Astrocyte (in vitro differentiated cells and primary cell): ENCODE measurements at places on chromosomes 7 and 10. TPM values are rescaled to one million over a fixed set of nuclear protein-coding genes. Genes with fewer than 3 reads are reported as not detected.

DNA sequence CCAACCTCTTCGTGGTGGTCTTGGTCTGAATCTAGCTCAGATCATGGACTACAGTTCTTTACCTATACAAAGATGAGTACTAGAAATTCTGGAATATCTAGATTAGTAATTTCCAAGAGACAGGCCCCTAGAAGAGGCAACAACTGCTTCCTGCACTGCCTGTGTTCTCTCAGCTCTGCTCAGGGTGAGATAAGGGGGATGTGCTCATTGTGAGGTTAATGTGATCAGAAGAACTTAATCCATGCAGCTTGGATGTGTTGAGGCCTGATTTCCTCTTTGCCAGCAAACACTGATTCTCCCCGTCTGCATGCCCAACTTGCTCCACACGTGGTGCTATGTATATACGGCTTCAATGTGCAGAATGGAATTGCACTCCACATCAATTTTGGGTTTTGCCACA, 268.0 kb downstream of the PHTF2 start:
- no peak for DNase-seq

GRCh38 chr7:103795787-103796186, 193.7 kb downstream of the RELN start:
- no peak for DNase-seq

GRCh38 chr7:121038717-121039509, 50.4 kb downstream of the CPED1 start:
- DNase-seq = no peak

- no peak for DNase-seq
Observed at GRCh38 chr7:157693521-157694375, 356.9 kb downstream of the DNAJB6 start.

The SEMA3E gene
- 3.7 and 4.6 TPM in 2 replicates for total RNA-seq

The AGR2 gene
- total RNA-seq = not detected in 2 replicates

- no peak for DNase-seq
Observed at GRCh38 chr7:150564006-150564405, 3.2 kb upstream of the GIMAP4 start.

DNA sequence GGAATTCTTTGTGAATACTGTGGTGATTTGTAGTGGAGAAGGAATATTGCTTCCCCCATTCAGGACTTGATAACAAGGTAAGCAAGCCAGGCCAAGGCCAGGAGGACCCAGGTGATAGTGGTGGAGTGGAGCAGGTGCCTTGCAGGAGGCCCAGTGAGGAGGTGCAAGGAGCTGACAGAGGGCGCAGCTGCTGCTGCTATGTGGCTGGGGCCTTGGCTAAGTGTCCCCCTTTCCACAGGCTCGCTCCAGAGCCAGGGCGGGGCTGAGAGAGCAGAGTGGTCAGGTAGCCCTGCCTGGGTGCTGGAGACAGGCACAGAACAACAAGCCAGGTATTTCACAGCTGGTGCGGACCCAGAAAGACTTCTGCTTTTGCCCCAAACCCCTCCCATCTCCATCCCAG, 162.9 kb downstream of the EGFR start:
- DNase-seq = no peak

DNA sequence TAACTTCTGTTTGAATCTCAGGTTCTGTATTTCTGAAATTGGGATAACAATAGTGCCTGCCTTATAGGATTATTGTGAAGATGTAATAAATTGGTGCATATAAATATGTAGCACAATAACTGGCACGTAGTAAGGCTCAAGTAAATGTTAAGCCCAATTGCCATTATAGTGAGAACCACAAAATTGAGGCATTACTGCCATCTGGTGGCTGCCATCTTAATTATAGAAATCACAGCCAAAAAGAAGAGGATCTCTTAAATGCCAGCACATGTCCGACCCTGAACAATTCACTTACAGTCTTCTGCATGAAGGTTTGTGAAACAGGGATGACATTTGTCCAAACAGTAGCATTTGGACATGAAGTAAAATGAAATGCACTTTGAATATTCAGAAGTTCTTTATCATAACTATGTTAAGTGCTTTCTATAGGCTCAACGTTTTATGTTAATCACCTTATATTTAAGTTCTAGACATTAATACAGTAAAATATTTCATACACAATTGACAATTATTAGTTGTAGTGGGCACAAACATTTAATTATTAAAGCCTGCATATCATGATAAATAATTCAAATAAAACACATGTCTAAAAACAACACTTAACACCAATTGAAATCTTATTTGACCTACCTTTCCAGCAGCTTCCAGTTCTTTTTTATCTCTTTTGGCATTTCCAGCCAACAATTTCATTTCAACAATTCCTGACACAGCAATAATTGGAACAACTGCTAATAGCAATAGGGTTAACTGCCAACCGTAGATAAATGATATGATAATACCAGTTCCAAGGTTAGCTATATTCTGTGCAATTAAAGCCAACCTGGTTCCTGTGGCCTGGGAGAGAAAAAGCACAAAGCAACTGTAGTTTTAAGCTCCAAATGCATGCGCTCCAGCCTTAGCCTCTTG, 58.5 kb downstream of the ABCB4 start:
- DNase-seq = peak; percentile 25

DNA sequence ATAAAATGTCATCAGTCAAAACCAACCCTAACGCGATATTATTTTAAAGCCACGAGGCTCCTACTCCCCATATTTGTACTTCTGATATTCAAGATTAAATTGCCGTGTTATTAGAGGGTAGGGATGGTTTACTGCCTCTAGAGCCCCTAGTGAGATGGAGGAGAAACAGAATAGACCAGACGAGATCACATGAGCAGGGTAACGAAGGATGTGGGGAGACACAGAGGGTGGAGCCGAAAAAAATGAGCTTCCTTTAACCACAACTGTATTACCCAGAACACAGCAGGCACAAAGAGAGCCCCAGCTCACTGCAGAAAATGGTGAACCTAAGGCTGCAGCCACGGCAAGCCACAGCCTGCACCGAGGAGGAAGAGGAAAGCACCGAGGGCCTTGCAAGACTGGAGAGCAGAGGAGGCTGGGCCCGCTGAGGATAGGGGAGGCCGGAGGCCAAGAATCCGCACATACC, 14.3 kb downstream of the ZC3HAV1 start:
- no peak for DNase-seq

- no peak for DNase-seq
Observed at GRCh38 chr10:12158111-12158510, 28.6 kb downstream of the SEC61A2 start.

The IL2RA gene
- total RNA-seq = not detected in 2 replicates

The AGAP5 gene
- total RNA-seq = 3.4 and 5.1 TPM in 2 replicates

The ZNF804B gene
- not detected in 2 replicates for total RNA-seq

The STOX1 gene
- 0.12 and 0.25 TPM in 2 replicates for total RNA-seq

The NCF1 gene
- total RNA-seq = not detected in 2 replicates

DNA sequence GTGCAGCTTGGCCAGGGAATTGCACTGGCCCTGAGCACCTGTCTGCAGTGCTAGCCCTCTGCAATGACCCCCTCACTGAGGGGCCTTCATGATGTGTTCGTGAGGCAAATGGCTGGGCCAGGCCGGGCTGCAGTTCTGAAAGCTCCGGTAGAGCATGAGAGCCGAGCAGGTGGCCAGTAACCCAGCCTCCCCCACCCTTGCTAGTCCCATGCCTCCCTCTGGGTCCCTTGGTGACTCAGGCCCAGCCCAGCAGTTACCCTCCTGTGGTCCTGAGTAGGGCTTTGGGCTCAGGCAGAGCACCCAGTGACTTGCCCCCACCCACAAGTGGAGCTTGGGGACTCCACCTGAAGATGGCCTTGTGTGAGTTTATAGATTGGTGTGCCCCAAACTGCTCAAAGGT, 16.1 kb upstream of the CSGALNACT2 start:
- DNase-seq = no peak

- DNase-seq = no peak
Observed at GRCh38 chr7:40403703-40404476, 269.1 kb downstream of the SUGCT start.

GRCh38 chr7:140506788-140507464, 27.6 kb upstream of the MKRN1 start:
- DNase-seq = peak; percentile 42

DNA sequence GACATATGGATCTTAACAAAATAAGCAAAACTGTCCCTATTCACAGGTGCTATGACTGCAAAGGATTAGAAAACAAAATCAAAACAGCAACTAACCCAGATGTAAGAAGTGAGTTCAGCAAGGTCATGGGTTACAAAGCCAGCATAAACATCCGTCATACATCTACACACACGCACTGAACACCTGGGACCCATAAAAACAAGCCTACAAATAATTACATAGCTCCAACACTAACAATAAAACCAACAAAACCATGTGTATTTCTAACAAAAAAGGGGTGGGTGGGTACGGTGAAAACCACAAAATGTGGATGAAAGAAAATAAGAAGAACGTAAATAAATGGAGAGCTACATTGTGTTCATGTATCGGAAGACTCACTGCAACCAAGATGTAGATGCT, 256.8 kb downstream of the ELFN1 start:
- no peak for DNase-seq

The C10orf67 gene
- total RNA-seq = 0.27 and 0.46 TPM in 2 replicates

- no peak for DNase-seq
Observed at GRCh38 chr7:34087892-34088891, 182.9 kb downstream of the BMPER start.

The TMEM130 gene
- total RNA-seq = 8.9 and 12.4 TPM in 2 replicates

DNA sequence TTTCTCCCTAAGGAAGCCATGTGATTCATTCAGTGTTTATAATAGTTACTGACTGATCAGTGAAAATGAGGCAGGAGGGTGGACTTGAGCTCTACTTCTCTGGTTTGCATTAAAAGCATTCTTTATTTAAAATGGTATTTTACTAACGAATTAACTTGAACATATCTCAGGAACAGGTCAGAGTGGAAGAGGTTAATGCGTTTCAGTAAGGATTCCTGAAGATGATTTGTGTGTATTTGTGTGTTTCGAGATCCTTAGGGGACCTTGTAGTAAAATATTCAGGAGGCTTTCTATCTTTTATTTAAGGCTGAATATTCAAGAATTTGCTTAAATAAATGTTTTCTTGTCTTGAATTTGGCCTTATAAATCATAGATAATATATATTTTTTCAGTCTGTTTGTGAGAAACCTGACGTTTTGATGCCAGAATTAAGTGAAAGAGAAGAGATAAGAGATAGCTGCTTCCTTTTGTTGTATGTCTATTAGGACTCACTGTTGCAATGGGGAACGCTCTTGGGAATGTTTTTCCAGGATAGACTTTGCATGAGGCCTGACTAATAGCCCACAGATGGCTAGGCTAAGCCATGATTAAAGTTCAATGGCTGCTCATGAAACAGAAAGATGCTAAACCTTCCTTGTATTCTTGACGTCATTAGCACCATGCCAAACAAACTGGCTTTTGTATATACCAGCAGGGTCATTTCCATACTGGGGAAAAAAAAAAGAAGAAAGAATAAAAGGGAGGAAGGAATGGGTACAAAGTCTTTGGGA, 93.8 kb upstream of the MTPN start:
- DNase-seq = no peak

- DNase-seq = no peak
Observed at GRCh38 chr10:89214566-89215165, 7.5 kb upstream of the CH25H start.

GRCh38 chr7:130363026-130363847, 17.1 kb upstream of the CPA1 start:
- peak; percentile 100 for DNase-seq
